ENCODE measurements at places on chromosomes 5 and 9.

- DNase-seq, result no peak
Measured at GRCh38 chr9:33687779-33688178, 107.6 kb upstream of the PRSS3 start.

DNA sequence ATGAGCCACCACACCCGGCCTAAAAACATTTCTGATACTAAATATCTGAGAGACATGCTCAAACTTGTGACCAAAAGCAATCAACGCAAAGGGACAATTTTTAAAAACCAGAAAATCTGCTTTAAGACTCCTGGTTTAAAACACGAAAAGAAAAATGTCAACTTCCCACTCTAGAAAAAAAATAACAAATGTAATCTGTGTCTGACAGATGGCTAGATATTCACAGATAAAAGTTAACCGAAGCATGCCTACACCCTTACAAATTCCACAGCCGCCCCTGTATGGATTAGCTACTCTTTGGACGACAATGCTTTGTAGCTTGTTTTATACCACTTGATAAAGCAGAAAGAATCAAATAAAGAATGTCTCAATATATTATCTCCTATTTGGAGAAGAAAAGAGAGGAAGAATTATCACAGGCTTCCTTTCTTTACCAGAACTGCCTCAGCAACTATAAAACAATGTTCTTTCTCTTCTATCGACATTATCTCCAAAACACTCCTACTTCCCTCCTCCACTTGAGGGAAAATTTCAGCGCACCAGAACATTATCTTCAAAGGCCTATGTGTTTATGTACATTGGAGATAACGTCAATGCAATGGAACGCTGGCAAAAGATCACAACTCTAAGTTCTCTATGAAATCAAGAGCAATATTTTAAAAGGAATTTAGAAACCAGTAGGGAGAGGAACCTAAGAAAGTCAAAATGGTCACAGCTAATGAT lies 26.2 kb downstream of the CEMIP2 start:
- no peak for DNase-seq

GRCh38 chr9:119634006-119634405 lies 264.8 kb upstream of the BRINP1 start:
- DNase-seq, result no peak

GRCh38 chr5:80516826-80517225 lies 28.9 kb downstream of the FAM151B start:
- no peak for DNase-seq

- DNase-seq, result no peak
Measured at GRCh38 chr9:127076860-127077643, 45.4 kb downstream of the ANGPTL2 start.

DNA sequence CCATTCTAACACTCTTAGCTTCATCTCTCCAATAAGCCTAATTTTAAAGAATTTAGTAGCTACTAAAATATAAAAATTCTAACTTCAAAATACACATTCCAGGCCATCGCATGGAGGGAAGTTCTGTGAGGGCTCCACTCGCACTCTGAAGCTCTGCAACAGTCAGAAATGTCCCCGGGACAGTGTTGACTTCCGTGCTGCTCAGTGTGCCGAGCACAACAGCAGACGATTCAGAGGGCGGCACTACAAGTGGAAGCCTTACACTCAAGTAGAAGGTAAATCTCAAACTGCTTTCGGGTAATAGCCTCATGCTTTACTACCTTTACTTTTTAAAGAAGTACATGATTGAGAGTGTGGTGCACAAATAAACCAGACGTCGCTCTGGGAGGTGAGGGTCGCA lies 94.8 kb downstream of the ADAMTS16 start:
- no peak for DNase-seq

GRCh38 chr5:75753182-75753581 lies 35.9 kb upstream of the POC5 start:
- DNase-seq, result no peak

GRCh38 chr5:52453176-52453575 lies 334.5 kb upstream of the ITGA1 start:
- DNase-seq, result no peak

DNA sequence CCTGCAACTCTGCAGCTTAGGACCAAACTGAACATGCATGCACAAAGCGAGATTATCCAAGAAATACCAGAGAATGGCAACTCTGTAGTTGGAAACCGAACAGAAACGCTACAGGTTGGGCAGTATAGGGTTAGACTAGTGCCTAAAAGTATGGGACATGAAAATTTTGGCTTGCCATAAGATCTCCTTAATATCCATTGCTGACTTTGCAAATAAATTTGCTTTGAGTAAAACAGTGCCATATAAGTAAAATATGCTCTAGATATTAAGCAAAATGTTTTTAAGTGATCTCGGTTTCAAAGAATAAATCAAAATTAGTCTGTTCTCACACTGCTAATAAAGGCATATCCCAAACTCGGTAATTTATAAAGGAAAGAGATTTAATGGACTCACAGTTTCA lies 456.0 kb downstream of the PRDM9 start:
- DNase-seq, result no peak

Measured in stimulated activated CD4-positive, alpha-beta T cell treated with anti-CD3 and anti-CD28 coated beads, Interleukin-15, amount 100 ng/mL, for 1 hour (primary cell).